ENCODE measurements at places on chromosomes 4 and X. TPM values are rescaled to one million over a fixed set of nuclear protein-coding genes. Genes with fewer than 3 reads are reported as not detected.

The ENPEP gene
- 1.1 TPM for total RNA-seq

The TMEM271 gene
- total RNA-seq = not detected

The LRAT gene
- total RNA-seq = not detected

The SATL1 gene
- total RNA-seq = not detected

The TLR2 gene
- total RNA-seq = 0.29 TPM

The CENPE gene
- total RNA-seq = 30.6 TPM

The HTN3 gene
- not detected for total RNA-seq

The IBSP gene
- total RNA-seq = 0.14 TPM

The CXCL10 gene
- total RNA-seq = 0.43 TPM

The RPGR gene
- total RNA-seq = 11.3 TPM

The P2RY4 gene
- total RNA-seq = 0.14 TPM

The TMPRSS11A gene
- total RNA-seq = not detected

The CDKL5 gene
- total RNA-seq = 4.2 TPM

The GYPE gene
- total RNA-seq = 0.43 TPM

The RADX gene
- total RNA-seq = not detected

The ZCCHC12 gene
- 0.14 TPM for total RNA-seq

The MAGEC2 gene
- total RNA-seq = not detected

The ASB5 gene
- 2.2 TPM for total RNA-seq

The TKTL2 gene
- total RNA-seq = not detected

The FRMPD4 gene
- 14.0 TPM for total RNA-seq

The PCSK1N gene
- total RNA-seq = not detected

The CTSO gene
- total RNA-seq = 12.3 TPM

The CPZ gene
- 1.6 TPM for total RNA-seq

The FGFBP1 gene
- not detected for total RNA-seq

The UGT2B11 gene
- total RNA-seq = not detected

The GAGE12H gene
- not detected for total RNA-seq

The MAGEC1 gene
- total RNA-seq = not detected

The RENBP gene
- total RNA-seq = 6.6 TPM
